Kidney epithelial cell (primary cell): ENCODE measurements at places on chromosomes 5 and 9. TPM values are rescaled to one million over a fixed set of nuclear protein-coding genes. Genes with fewer than 3 reads are reported as not detected.

The HTR1A gene
- not detected in 2 replicates for total RNA-seq

The SHISAL2B gene
- total RNA-seq: not detected in 2 replicates

The LRRC19 gene
- under 0.01 TPM in 1 of 2 replicates, not detected in the other for total RNA-seq

The SPATA6L gene
- total RNA-seq: 1.3 and 2.5 TPM in 2 replicates

The TAL2 gene
- total RNA-seq: 0.33 TPM in 1 of 2 replicates, not detected in the other

The HRCT1 gene
- 0.58 TPM in 1 of 2 replicates, not detected in the other for total RNA-seq

The SH3RF2 gene
- 10.3 and 21.7 TPM in 2 replicates for total RNA-seq

The STKLD1 gene
- total RNA-seq: 0.27 TPM in 1 of 2 replicates, not detected in the other

The TBC1D2 gene
- total RNA-seq: 21.4 and 23.6 TPM in 2 replicates

The COQ4 gene
- total RNA-seq: 46.3 and 59.8 TPM in 2 replicates

The GBGT1 gene
- 8.8 and 12.4 TPM in 2 replicates for total RNA-seq

The NR4A3 gene
- 0.41 and 0.50 TPM in 2 replicates for total RNA-seq

The GLRA1 gene
- not detected in 2 replicates for total RNA-seq
